Amniotic epithelial cell (primary cell): ENCODE measurements at places on chromosomes 13 and 19.

DNA sequence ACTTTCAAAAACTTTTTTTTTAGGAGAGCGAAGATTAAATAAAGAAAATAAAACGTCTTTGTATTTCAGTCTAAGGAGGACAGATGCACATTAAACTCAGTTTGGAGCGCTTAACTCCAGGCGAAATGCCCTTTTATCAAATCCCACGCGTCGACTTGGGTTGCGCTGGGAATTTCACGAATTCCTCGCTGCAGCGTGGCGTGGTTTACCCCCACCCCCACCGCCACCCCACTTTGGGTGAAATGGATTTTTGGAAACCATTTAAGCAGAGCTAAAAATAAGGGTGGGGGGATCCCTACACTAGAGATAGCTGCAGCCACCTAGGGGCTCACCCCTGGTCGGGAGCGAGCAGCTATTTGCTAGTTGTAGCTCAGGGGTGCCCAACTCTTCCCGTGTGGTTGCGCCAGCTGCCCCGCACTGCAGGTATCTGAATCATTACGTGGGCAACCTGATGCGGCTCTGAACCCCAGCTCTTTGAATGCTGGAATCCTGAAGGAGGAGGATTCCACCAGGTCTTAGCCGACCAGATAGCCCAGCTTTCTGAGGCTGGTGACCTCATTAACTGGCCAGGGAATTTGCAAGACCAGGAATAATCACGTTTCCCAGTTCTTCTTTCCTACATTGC is 6.5 kb upstream of the TSHZ3 start:
- peak; percentile 32 for DNase-seq

- peak; percentile 43 for DNase-seq
Measured at GRCh38 chr13:88000239-88000638, 329.1 kb downstream of the SLITRK5 start.

DNA sequence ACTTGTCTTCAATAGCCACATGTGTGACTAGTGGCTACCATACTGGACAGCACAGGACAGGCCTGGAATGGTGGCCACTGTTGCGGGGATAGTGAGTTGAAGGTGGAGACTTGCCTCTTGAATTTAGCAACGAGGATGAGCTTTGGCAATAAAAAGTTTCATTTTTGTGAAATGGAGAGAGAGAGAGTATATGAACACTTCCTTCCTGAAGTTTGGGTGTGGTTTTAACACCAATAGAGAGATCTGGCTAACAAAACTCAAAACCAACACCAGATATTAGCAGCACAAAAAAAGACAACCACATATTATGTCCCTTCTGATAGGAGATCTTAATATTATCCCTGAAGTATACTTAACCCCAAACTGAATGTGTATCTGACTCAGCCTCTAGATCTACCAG is 6.3 kb upstream of the LRFN3 start:
- no peak for DNase-seq

DNA sequence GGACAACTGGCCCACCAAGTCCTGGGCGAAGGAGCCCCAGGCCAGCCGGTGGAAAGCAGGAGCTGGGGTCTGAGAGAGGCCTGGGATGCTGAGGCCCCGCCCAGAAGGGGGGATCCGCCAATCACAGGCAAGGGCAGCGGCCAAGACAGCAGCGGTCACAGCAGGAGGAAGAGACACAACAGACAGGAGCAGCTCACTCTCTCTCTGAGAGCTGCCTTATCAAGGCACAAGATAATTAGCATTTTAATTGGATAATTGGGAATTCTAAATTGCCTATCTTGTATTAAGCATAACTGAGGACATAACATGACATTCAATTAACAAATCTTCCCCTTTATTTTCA is 46.2 kb downstream of the CEBPG start:
- no peak for DNase-seq

DNA sequence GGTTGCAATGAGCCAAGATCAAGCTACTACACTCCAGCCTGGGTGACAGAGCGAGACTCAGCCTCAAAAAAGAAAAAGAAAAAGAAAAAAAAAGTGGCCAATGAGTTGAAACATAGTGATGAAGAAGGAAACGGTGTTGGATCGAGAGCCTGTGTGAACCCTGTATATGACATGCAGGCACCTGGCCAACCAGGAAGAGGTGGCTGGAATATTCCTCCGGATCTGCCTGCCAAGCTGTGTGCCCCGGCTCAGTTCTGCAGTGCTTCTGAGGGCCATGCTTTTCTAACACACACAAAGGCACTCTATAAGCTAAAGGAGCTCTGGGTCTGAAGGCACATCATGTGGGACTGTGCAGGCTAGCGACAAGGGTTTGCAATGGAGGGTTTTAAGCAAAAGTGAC is 3.7 kb upstream of the ZNF444 start:
- DNase-seq, result no peak

- peak; percentile 78 for DNase-seq
Measured at GRCh38 chr13:30796631-30797601, 61.6 kb downstream of the ALOX5AP start.

DNA sequence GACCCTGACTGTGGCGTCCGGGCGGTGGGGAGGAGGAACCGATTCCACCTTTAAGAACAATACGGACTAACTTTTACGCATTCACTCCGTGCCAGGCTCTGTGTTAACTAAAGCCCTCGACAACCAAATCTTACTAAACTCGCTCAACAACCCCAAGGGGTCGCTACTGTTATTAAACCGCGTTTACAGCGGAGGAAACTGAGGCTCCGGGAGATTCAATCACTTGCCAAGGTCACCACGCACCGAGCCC is 1.2 kb downstream of the SAMD1 start:
- no peak for DNase-seq

DNA sequence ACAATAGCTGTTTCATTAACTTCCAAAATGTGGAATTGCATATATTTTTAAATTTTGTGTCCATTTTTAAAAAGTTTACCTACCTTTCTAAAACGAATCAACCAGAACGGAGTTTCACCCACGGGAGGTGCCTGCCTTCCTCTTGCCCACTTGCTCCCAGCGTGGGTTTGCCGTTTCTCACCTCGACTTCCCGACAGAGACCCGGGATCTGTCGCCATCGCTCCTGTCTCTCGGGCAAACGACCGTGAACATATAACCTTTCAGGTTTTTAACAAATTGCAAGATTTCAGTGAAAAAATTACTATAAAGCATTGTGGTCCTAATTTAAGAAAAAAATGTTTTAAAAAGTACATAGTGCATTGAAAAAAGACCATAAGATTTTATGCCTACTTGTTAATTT is 4.2 kb downstream of the TMEM255B start:
- no peak for DNase-seq

DNA sequence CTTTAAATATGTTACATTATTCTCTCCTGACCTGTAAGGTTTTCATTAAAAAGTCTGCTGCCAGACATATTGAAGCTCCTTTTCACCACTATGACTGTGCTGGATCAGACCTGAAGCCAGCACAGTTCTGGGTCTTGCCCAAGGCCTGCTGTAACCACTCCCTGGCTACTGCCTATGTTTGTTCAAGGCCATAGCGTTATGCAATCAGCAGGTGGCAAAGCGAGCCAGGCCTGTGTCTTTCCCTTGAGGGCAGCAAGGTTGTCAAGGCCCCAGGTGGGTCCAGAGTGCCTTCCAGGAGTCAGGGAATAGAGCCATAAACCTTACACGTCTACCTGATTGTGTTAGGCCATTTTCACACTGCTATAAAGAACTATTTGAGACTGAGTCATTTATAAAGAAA is 496.8 kb upstream of the PCDH9 start:
- DNase-seq, result no peak

GRCh38 chr19:12596927-12597548 is 13.6 kb downstream of the ZNF490 start:
- DNase-seq, result no peak

DNA sequence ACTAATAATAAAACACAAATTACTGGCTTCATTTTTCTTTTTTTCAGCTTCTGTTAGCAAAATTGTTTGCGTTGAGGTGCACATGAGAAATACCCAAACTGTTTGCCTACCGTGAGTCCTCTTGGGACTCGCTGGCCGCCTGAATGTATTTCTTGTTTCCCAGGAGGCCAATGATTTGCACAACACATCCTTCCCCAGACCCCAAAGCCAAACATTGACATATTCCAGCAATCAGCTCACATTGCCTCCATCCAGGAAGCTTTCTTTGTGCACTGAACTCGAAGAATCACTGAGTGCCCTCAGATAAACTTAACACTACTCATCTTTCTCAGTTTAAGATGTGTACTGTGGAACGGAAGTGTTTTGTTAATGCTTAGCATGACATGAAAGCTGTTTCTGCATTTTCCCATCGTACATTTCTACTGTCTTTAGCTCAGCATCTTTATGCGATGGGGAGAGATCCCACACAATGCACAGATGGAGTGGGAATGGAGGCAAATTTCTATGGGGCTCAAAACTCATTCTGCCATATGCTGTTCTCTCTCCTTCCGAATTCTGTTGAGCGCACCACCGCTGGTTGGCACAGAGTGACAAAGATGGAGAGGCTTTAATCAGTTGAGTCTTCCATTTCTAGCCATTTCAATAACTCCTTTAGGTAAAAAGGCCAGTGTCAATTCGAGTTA is 399.5 kb downstream of the RFC3 start:
- no peak for DNase-seq

DNA sequence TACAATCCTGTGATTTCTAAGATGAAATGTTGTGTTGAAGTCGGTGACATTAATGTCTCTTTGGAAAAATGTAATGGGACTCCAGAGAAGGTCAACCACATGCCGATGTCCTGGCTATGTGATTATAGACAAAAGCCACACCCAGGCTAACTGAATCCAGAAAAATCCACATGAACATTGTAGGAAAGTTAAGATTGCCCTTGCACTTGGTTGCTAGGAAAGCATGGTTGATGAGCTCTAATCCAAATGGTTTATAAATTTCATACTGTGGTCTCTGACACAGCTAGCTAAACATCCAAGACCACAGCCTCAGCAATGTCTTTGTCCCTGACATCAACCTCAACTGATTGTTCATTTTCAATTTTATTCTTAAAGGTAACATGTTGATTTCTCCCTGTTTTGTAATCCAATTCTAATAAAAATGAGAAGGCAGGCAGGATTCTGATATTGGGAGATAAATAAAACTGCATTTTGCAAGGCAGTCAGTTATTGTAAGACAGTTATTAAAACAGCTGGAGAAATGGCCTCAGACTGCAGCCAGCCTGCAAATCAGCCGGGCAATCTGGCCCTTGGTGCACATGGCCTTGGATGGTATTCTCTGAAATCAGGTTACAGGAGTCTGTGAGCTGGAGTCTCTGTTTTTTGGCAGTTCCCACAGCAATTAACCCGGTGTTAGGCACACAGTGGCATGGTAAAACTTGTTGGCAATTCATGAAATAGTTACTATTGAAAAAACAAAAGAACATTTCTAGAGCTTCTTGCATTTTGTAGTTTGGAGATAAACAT is 93.9 kb downstream of the STARD13 start:
- peak; percentile 76 for DNase-seq

- DNase-seq, result no peak
Measured at GRCh38 chr13:102386461-102386860, 15.4 kb downstream of the FGF14 start.

GRCh38 chr13:113850722-113851479 is 13.0 kb downstream of the GAS6 start:
- no peak for DNase-seq

GRCh38 chr13:32063619-32064233 is 32.2 kb downstream of the FRY start:
- DNase-seq, result no peak

DNA sequence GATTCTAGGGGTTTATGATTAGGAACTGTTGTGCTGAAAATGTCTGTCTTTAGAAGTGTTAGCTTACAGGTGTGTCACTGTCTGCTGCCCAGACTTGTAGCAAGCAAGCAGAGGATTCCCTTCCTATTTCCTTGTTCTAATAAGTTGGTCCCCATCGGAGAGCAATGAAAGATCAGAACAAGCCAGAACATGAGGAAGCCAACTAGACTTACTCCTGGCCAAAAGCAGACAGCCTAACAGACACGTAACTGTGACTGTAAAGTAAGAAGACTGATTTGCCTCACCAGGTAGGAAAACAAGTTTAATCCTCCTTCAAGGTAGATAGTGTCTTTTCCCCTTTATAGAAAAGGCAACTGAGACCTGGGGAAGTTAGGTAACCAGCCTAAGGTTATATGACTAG is 12.5 kb downstream of the POLR1D start:
- DNase-seq, result no peak

DNA sequence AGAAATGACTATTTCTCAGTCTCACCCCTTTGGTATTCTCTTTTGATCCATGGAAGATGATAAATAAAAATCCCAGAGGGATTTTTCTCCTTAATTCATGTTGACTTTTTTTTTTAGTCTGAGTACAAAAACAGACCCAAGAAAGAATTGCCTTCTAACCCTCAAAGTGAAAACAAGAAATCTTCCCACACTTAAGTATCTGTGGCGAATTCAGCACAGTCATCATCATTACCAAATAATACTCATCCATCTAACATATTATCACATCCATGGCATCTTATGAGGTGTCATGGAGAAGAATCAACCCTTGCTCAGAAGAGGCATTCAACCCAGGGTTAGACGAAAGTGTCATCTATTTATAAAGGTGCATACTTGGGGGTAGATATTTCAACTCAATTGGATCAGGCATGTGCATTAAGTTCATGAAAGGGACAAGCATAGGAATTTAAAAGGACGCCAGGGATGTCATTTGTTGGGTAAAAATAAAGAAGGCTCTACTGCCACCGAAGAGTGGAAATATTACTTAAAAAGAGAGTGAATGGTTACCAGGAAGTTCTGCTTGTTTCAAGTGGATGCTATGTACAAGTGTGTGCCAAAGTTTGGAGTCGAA is 101.9 kb downstream of the FLT1 start:
- DNase-seq, result peak; percentile 21

DNA sequence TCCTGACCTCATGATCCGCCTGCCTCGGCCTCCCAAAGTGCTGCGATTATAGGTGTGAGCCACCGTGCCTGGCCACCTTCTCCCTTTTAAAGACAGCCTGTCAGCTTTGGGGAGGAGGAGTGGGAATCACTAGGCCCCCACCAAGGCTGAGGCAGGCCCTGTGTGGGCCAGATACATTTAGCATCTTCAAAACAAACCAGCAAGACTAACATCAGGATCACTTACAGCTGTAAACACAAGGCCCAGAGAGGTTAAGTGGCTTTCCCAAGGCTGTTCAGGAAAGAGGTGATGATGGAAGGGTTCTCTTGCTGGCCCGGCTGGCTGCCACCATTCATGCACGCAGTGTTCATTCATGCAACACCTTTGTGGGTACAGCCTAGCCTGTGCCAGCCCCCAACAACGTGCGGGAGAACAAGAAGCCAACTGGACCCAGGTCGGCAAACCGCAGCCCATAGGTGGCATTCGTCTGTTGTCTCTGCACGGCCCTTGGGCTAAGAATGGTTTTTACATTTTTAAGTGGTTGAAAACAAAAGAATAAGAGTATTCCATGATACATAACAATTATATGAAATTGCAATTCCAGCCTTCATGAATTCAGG is 23.0 kb downstream of the IER2 start:
- no peak for DNase-seq

GRCh38 chr19:7159105-7159933 is 89.8 kb downstream of the ZNF557 start:
- peak; percentile 62 for DNase-seq

DNA sequence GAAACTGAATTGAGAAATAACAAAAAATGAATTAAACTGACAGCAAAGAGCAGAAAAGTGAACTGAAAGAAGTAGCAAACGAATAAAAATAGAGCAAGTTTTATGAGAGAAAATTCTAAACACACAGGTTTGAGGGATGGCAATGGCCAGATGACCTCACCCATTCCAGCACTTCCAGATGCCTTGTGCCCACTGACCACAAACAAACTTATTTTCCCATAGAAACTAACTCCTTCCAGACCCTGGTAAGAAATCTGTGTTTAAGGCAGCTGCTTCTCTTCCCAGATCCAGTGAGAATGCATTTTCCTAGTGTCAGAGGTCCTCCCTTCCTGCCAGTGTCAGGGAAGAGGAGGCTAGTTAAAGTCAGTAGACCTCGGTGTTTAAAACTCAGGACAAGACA is 51.7 kb downstream of the RXFP2 start:
- peak; percentile 84 for DNase-seq
